ENCODE measurements at places on chromosomes 12 and 14.

DNA sequence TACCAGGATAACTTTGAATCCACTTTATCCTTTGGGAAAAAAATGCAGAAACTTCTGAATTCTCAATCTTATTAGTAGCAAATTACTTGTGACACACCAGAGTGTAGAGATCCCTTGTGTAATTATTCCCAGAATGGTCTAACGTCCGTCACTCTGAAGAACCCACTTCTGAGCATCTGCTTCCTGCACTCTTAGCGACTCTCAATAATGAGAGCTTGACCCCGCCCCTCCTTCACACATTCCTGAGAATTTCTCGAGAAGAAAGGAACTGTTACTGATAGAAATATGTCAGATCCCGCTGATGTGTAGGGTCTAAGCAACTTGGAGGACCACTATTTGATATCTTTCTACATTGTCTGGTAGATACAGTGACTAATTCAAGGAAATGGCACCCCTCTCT lies 218.3 kb upstream of the PDZRN4 start:
- no peak for DNase-seq

DNA sequence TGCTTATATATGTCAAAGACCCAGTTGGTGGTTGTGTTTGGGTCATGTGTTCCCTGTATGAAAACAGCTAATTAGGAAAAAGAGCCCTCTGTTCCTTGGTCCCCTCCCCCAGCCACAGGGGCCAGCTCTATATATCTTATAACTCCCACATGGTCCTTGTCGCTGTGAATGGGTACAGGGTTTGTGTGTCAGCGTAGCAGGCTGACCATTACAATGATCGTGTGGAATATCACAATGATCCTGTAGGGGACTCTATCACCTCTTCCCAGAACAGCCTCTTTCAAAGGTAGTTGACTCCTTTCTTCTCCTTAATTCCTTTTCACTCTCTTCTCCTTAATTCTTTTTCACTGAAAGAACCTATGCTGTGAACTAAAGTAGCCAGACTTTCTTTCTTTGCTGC lies 51.6 kb upstream of the RIC8B start:
- no peak for DNase-seq

DNA sequence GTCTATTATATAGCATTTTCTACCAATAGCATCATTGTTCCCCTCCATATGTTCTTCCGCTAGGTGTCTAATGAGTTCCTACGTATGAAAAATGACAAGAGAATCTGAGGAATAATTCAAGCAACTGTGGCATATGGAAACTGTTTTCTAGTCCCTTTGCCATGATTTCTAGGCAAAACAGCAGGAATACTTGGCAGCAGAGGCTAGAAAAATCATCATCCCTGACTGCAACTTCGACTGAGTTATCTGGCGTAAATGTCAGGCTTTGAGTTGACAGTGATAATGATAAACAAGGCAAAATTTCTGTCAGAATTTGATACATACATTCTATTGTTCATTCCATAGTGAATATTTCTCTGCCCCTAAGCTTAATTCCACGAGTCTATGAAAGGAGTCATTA lies 572.8 kb upstream of the USP15 start:
- no peak for DNase-seq

DNA sequence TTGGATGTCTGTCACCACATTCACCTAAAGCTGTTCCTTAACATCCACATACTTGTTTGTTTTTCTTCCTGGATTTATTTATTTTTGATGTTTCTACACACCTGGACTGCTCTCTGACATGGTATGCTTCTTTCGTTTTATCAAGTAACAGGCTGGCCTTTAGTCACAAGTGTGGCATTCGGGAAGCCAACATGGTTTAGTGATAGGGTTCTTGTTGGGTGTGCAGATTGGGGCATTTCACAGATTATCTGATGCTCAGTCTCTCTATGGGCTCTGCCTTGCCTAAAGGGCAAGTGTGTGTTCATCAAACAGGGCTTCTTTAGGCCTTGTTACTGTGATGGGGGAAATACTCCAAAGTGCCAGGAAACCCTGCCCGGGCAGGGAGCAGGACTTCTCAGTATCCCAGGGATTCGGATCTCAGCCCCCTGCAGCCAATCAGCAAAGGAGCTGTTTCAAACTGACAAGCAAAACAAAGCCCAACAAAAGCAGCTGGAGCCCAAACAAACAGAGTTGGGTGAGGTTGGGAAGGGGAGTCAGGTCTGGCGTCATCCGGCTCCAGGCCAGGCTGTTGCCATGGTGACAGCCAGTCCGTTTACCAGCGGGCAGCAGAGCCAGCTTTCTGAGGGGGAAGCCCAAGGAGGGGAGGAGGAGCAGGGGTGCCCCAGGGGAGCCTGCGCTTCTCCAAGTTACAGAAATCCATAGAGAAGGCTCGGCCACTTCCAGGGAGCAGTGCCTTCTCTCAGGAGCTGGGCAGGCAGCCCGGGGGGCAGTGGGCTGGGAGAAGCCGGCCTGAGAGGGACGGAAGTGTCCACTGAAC lies 31.9 kb downstream of the FOS start:
- DNase-seq, result peak; percentile 93

GRCh38 chr14:81555051-81555450 lies 21.4 kb upstream of the SEL1L start:
- DNase-seq, result no peak
